ENCODE measurements at places on chromosomes 6 and 20. TPM values are rescaled to one million over a fixed set of nuclear protein-coding genes. Genes with fewer than 3 reads are reported as not detected.
A peak's percentile ranks its signal among the peaks of the same experiment; 100 is the strongest.

- no peak for ATAC-seq
Measured at GRCh38 chr6:107715550-107716321, 108.4 kb downstream of the SCML4 start.

DNA sequence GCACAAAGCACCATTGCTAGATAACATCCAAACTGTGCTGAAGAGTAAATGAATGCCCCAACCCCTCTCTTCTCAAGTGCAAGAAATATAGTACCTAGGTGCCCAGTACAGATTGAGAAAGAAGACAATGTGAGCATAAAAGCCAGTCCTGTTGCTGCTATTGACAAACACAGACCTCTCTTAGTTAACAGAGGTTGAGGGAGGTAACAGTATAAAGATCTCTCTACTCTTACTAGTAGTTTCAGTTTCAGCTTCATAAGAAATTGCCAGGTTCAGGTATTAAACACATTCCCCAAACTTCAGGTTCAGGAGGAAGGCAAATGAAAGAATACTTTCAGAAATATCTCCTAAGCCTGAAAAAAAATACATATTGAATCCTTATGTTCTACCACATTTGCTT, 31.4 kb downstream of the TBC1D32 start:
- ATAC-seq = no peak

GRCh38 chr6:122652431-122652830, 42.2 kb downstream of the PKIB start:
- ATAC-seq = no peak

- peak; percentile 3 for ATAC-seq
Measured at GRCh38 chr6:43636308-43636659, 644 bp downstream of the MAD2L1BP start.

- no peak for ATAC-seq
Measured at GRCh38 chr20:15332711-15333160, 995.3 kb upstream of the FLRT3 start.

DNA sequence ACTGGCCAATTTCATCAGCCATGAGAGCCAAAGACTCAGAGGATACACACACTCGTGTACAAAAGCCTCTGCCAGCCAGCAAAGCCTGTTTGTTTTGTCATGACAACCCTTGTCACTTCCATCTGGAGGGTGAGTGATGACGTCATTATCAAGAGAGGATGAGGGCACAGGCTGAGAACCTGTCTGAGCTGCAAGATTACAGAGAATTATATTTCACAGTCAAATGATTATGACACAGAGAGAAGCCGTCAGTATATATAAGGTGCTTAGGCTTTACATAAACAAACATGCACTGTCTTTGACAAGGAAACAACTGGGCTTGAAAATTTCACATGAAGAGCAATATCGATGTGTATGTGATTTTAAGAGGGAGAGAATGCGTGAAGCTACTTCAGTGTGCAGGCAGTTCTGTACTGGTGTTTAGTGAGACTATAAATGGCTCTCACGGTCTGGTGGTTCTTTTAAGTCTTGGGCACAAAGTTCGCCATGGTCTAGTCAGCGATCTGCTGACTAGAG, 36.5 kb upstream of the BCLAF1 start:
- ATAC-seq = peak; percentile 96

GRCh38 chr6:134651519-134651918, 298.4 kb downstream of the ALDH8A1 start:
- ATAC-seq = no peak

DNA sequence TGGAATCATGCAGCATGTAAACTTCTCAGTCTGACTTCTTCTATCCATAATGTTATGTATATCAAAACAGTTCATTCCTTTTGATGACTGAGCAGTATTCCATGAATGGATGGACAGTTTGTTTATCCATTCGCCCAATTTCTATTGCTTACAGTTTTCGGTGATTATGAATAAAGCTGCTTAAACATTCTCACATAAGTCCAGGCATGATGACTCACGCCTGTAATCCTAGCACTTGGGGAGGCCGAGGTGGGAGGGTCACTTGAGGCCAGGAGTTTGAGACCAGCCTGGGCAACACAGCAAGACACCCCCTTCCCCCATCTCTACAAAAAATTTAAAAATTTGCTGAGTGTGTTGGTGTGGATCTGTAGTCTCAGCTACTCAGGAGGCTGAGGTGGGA, 22.9 kb upstream of the HMGA1 start:
- ATAC-seq = no peak

- ATAC-seq = no peak
Measured at GRCh38 chr20:37278966-37279590, 10.4 kb upstream of the MANBAL start.

DNA sequence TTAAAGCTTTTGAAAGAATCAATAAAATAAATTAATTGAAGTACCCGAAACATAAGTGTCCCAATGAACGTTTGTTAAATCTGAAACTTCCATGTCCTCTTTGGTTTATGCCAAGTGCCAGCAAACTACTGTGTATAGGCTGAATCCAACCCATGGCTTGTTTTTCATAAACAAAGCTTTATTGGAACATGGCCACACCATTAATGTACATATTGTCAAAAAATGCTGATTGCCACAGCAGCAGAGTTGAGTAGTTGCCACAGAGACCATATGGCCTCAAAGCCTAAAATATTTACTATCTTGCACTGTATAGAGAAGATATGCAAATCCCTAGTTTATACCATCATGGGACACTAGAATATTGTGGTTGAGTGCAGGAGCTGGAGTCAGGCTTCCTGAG, 406.1 kb downstream of the MAFB start:
- ATAC-seq = no peak

DNA sequence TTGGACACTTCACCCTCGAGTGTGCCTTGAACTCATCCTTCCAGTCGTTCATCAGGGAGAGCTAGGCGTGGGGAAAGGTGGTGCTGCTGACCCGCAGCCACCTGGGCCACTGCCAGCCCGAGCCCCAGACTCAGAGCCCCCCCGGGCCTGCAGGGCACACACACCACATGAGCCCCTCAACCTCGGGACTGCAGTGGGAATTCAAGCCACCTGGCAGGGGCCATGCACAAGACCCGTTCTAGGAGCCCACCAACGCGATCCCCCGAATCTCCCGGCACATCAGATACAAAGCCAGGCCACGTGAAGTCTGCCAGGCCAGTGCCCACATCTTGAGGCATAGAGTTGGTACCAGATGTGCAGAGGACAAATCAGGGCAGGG, 2.8 kb downstream of the ZNF512B start:
- no peak for ATAC-seq

DNA sequence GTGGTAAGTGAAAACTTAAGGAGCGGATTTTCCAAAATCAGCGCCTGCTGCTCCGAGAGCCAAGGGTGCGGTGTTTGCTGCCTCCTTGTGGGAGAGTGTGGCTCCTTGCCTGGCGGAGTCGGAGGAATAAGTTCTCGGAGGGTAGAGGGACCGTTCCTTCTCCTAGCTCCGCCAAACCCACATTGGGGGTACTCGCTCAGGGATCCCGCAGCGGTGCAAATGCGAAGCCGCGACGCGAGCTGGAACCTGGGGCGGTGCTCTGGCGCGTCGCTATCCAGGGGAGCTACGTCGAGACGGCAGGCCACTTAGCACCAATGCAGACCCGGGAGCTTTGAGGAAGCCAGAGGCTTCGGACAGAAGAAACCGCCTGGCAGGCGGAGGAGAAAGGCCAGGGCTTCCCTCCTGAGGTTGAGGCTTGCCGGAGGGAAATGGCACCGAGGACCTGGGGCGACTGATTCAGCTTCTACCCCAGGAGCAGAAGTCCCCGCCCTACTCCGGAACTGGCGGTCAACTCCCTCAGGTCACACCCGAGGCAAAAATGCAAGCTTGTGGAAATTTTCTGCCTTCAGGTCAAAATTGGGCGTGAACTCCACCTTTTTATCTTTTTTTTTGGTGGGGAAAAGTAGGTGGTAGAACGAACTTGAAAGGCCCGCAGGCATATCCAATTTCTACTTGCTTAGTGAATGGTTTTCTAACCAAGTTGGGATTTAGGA, 5.7 kb upstream of the DDX43 start:
- ATAC-seq = peak; percentile 78

DNA sequence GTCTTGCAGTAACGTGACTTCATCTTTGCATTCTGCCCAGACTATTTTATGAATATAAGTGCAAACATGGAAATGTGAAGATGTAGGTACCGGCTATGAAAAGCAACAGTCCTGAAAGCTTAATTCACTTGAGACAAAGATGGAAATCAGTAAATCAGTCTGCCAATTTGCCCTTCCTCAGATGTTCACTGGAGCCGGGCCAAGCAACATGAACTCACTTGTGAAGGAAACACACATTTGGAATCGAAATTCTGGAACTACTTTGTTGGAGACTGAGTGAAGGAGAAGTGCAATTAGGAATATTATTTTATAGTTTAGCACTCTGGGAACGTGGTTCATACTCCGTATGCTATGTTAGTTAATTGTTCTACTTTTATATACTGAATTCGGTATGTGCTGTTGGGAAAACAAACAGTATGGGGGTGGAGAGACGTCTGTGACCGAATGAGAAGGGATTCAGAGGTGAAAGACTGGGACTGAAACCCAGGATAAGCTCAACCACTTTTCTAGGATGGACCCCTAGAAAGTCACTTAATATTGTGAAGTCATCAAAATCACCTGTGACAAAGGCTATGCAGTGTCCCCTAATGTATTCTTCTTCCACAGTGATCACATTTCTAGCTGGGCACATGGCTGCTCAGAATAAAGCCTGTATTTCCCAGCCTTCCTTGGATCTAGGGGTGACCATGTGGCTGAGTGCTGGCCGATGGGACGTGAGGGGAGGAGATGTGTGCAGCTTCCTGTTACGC, 95.5 kb downstream of the PREX1 start:
- no peak for ATAC-seq

DNA sequence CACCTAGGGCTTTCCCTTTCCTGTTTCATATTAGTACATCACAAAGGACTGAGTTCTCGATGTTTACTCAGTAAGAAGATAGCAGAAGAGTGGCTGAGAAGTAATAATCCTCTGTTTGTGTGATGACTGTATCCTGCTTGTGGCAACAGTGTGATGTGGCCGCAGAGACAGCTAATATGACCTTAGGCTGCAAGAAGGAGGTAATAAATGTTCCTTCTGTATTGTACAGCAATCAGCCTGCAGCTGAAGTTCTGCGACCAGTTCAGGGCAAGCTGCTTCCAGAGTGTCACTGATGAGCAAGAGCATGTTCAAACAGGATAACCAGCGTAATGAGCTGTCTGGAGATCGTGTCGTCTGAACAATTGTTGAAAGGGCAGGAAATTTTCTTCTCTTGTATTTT, 70.9 kb downstream of the OPN5 start:
- ATAC-seq = peak; percentile 49

DNA sequence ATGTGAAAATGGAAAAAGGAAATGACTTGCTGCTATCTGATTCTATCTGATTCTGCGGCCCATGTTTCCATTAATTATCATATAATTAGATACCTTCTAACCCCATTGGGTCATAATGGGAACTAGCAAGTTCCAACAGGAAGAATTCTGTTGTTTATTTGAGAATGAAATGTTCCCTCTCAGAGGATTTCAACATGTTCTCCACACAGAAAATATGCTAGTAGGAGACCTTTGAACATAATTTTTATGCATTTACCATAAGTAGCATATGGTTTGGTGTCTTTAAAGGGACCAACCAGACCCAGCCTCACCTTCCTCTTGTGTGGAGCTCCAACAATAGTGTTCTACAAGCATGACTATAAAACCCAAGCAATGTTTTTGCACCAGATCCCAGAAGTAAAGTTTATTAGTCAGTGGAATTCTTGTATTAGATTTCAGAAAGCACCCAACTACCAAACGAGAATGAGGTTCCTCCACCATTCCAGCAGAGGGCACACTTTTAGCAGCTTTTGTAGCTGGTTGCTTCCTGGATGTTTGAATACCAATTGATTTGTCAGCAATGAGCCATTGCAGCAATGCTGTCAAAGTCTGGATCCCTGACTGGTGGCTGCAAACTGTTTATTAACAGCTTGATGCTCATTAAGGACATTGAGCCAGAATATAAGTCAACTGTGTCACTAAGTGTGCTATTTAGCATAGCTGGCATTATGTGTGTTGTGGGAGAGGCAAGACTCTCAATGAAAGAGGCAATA, 143.6 kb upstream of the GJE1 start:
- peak; percentile 62 for ATAC-seq

DNA sequence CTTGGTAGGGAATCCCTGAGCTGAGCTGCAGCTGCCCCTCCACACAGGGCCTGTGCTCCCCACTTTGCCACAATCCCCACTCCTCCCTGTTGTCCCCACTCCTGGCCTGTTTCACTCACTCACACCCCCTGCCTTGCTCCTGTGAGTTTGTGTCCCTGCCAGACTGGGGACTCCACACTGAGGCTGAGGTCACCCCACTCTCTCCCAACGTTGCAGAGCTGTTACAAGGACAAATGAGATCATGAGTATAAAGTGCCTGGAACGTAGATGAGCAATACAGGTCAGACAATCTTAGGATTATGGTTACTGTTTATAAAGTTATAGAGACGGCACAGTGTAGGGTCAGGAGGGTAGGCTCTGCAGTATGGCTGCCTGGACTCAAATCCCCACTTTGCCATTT, 426.0 kb upstream of the SULF2 start:
- no peak for ATAC-seq

DNA sequence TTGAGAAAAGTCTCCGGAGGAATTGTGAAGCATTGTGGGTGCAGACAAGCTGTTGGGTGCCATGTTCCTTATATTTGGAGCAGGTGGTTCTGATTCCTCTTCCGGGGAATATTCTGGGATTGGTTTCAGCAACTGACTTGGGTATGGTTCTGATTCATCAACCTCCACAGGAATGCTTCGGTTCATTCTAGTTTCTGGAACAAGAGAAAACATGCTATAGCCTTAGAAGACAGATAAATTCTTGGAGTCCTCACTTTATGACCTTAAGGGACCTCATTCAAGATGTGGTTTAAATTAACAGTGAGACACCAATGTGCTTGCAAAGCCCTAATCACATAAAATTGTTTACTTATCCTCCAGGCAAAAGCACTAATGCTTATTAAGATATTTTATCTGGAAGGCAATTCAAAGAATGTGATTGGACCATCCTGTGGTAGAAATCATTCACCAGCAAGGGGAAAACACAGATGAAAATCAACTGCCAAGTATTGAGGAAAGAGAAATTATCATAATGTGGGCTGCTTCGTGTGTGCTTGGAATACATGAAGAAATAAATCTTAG, 13.7 kb downstream of the TRAF3IP2 start:
- ATAC-seq = peak; percentile 48

GRCh38 chr6:161901740-161902426, 628.0 kb upstream of the AGPAT4 start:
- no peak for ATAC-seq

Gene CEP85L
- total RNA-seq = 2.3 TPM

Gene RSPH4A
- not detected for total RNA-seq

Gene TAB2
- total RNA-seq = 34.0 TPM

Gene CRISP3
- total RNA-seq = 8.1 TPM

Gene TP53TG5
- 0.36 TPM for total RNA-seq

Gene DYNLT2
- 0.84 TPM for total RNA-seq

Gene EYS
- total RNA-seq = not detected

Gene PNLDC1
- not detected for total RNA-seq

Gene KCNG1
- total RNA-seq = 9.9 TPM

Gene SLC52A3
- total RNA-seq = 6.7 TPM

Gene C6orf163
- 1.1 TPM for total RNA-seq

Gene CDSN
- total RNA-seq = 0.08 TPM

Gene CRISP2
- total RNA-seq = not detected

Gene TBX18
- 1.6 TPM for total RNA-seq

Gene FOXS1
- 0.40 TPM for total RNA-seq

All from esophagus mucosa (tissue), 1 donor.